Islet precursor cell (in vitro differentiated cells): ENCODE measurements at places on chromosomes 13 and 19.

DNA sequence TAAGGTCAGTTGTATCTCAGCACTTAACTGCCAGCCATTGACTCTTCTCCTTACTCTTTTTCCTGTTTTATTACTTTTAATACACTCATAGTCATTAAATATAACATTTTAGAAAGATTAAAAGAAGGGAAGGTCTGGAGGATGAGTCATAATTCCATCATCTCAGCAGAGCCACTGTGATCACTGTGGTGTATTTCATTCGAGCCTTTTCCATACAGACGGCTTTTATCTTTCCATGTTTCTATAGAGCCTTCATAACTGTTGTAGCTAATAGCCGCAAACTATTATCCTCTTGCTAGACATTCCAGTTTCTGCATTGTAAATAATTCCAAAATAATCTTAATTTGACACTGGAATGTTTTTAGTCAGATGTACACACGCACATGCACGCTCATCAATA, 4.7 kb upstream of the FLT1 start:
- DNase-seq, result no peak

DNA sequence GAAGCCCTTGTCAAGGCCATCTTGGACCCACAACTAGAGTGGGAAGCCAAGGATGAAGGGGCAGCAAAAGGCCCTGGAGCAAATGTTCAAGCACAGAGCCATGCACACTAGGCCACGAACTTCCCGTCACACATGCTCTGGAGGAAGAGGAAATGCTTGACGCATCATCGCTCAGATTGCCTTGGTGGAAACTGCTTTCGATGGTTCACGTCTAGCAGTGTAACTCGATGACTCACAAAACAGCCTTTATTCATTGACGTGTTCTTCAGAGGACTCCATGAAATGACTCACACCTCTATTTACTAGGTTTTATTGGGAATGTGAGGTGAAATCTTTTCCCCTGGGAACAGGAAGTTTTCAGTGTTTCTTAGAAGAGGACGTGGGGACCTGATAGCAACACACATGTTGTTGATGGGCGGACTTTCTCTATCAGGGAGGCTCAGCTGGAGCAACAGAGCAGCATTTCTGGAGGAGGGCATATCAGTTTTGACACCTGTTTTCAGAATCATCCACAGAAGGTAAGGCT, 79.8 kb upstream of the FLT1 start:
- DNase-seq, result peak; percentile 91

DNA sequence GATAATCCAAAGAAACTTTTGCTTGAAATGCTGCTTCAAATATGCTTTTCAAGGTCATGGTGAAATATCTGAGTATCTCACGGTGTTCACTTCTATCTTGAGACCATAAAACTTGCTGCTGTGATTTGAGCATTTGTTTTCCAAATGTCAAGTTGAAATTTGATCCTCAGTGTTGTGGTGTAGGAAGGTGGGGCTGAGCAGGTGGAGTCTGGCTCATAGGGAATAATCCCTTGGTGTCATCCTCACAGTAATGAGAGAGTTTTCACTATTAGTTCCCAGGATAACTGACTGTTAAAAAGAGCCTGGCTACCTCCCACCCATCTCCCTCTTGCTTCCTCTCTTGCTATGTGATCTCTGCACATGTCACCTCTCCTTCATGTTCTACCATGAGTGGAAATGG, 858.0 kb upstream of the SLITRK5 start:
- DNase-seq, result no peak

DNA sequence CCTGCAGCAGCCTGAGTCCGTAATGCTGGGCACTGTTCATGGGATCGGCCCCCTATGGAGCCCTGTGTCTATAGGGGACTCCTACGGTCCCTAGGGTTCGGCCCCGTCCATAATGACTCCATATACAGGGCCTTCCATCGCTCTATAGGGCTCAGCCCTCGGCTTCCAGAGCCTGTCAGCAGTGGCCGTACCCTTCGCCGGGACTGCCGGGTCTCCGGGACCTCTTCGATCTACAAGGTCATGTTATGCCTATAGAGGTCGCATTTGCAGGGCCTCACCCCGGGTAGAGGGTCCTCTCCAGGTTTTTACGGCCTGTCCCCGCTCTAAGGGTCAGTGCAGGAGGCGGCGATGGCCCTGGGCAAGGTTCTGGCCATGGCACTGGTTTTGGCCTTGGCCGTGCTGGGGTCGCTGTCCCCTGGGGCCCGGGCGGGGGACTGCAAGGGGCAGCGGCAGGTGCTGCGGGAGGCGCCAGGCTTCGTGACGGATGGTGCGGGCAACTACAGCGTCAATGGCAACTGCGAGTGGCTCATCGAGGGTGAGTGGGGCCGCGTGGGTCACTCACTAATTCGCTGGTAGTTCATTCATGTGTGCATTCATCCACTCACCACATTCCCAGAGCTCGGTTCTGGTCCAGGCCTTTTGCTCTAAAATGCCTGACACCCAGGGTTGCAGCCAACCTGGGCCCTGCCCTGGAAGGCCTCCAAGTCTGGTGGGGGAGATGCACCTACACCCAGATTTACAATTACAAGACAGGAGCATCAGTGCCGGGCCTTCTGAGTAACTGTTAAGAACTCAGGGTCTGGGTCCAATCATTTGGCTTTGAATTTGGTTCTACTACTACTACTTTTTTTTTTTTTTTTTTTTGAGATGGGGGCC, 699 bp downstream of the MEGF8 start:
- DNase-seq, result peak; percentile 70

- no peak for DNase-seq
These were observed 47.9 kb upstream of the OLFM4 start for GRCh38 chr13:52980695-52981094.

- no peak for DNase-seq
These were observed 4.2 kb downstream of the SHC2 start for GRCh38 chr19:456547-457110.

DNA sequence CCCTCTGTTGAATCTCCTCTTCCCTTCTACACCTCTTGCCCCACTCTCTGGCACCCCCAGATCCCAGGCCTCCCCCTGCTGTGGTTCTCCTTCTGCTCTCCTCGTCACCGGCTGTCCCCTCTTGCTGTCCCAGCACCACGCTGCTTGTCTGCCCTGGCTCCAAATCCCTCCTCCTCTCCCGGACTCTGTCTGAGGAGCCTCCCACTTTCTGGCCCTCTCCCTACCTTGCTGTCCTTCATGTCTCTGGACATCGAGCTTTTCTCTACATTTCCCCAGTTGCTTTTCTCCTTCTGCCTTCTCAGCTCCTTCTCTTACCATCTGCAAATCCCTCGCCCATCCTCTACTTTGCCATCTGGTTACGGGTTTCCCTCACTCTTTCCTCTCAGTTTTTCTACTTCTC, 1.2 kb downstream of the ZNF347 start:
- DNase-seq, result peak; percentile 61

DNA sequence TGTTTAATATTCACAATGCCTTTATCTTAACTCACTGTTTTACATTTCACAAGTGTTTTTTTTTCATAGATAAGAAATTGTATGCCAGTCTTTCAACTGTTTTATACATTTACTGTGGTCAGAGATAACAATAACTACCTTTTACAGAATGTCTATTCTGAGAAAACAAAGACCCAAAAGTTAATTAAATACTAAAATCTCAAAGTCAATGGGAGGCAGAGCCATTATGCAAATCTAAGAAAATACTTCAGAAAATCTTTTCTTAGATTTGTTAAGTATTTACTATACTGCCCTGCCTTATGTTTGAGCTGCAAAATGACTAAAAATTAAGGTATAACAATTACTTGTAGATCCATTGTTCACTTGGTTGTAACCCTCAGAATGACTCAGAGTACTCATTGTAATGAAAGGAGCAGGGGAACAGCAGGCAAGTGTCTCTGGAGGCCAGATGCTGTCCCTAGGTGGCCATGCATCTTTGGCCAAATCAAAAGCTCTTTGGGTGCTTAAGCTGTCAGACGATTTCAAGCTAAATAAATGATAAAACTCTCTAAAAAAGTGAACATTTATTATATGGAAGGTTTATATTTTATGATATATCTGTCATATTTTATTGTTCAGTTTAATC, 770.1 kb upstream of the PCDH20 start:
- no peak for DNase-seq
